ENCODE measurements at places on chromosomes 11 and 22.

- DNase-seq: no peak
These were observed 64.1 kb upstream of the BID start for GRCh38 chr22:17838180-17838865.

- DNase-seq: no peak
These were observed 61.6 kb downstream of the SIK2 start for GRCh38 chr11:111663820-111664219.

DNA sequence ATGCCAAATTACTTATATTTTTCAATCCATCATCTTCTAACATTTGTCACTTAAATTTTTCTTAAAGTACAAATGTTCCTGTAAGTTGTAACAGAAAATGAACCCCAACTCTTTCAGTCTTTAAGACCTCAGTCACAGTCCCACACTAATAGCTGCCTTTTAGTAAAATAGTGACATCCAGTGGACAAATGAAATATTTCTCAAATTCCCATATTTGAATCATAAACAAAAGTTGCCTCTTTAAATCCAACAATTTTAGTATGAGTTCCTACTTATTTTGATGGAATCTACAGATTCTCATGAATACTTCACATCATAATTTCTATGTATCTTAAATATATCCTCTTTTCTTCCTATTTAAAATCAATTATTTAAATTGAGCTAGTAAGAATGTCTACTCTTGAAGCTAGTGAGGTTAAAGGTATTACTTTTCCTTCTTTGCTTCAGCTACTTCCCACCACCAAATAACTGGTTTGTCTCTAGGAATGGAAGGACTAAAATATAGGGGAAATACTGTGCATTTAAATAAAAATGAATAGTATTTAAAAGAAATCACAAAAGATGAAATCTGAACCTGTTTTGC lies 9.2 kb downstream of the LIN7C start:
- DNase-seq: no peak

- DNase-seq: no peak
These were observed 31.8 kb upstream of the CELSR1 start for GRCh38 chr22:46569055-46569847.

DNA sequence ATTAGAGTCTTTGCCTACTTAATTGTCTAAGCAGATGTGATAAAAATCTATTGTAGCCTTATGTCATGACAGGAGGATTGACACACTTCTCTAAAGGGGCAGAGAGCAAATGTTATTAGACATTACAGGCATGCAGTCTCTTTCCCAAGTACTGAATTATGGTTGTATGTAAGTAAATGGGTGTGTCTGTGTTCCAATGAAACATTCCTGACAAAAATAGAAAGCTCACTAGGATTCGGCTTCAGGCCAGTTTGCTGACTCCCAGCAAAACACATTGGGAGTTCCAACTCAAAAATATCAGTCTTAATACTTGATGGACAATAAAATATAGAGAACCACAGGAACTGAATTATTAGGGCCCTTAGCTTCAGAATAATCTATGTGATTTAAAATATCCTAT lies 1480.4 kb downstream of the FAM181B start:
- no peak for DNase-seq

DNA sequence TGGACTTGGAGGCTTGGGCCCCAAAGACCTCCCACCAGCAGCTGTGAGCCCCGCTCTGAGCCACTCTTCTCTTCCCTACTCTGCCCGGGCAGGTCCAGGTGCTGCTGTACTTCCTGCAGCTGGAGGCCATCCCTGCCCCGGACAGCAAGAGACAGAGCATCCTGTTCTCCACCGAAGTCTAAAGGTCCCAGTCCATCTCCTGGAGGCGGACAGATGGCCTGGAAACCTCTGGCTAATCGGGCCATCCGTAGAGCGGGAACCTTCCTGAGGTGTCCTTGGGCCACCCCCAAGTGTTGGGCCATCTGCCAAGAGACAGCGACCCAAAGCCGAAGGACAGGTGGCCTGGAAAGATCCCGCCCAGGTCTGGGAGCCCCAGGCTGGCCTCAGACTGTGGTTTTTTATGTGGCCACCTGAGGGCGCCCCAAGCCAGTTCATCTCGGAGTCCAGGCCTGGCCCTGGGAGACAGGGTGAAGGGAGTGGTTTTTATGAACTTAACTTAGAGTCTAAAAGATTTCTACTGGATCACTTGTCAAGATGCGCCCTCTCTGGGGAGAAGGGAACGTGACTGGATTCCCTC lies 135.1 kb downstream of the BCR start:
- DNase-seq: peak; percentile 63

- no peak for DNase-seq
These were observed 594.1 kb downstream of the BRD1 start for GRCh38 chr22:49233507-49234100.

DNA sequence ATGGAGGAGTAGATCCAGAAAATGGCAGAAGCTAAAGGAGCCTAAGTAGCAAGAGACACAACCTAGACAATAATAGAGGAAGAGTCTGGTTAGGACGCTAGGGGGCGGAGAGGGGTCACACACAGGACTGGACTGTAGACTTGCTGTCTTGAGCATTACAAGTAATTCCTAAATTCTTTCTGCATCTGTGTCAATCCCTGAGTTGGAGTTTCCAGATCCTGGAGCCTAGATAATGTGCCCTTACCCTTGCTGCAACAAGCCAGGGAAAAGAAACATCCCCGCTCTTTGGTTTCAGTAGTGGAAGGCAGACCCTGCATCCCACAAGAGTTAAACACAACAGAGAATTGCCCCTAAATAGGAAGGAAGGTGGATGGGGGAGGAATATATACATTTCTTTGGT lies 14.9 kb upstream of the CCDC73 start:
- peak; percentile 58 for DNase-seq

GRCh38 chr22:44192098-44192815 lies 11.5 kb downstream of the PARVG start:
- DNase-seq: peak; percentile 41

DNA sequence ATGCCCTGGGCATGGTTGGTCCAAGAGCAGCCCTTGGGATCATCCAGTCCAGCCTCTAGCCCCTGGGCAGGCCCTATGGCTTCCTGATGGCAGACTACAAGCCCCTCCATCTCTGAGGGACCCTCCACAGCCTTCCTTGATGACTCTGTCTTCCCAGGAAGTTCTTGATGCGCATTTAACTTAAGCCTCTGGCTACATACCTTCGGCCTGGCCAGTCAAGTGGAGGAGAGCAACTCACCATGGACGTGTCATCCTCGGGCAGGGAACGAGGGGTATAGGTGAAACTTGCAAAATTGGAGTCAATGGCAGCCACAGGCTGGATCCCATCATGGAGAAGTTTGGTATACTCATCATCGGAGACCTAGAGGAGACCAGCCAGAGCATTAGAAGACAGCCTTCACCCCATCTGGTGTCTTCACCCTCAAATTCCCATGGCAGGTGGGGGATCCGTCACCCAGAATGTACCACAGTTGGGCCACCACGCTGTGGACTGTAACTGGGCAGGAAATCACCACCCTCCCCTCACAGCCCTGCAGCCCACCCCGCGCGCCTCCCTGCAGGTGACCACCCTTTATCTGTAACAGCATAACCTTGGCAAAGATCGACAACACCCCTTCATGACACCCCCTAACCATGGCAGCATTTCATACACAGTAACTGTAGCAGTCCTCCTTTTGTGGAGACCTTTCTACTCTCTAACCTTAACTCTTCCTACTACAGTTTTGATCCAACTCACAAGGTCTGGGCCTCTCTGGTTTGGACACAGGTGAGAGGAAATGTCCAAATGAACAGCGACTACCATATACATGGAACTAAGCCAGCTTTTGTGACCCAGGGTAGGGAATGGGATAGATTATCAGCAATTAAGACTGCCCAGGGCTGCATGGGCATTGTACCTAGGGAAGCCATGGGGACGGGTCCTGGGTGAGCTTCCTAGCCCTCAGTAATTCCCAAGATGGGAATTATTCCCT lies 91.7 kb downstream of the PDE2A start:
- DNase-seq: no peak

DNA sequence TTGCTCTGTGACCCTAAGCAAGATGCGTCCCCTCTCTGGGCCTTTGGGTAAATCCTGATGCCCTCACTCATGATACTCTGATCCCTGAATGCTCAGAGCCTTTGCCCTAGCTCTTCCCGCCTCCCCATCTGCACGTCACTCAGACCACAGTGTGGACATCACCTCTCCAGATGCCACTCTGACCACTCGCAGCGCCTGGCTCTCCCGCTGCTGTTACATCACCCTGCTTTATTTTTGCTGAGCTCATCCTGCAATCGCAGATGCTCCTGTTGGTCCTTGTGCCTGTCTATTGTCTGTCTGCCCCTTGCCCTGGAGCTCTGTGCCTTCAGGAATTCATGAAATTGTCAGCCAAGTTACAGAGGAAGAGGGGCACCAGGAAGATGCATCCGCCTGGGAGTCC lies 5.5 kb downstream of the OSM start:
- no peak for DNase-seq

DNA sequence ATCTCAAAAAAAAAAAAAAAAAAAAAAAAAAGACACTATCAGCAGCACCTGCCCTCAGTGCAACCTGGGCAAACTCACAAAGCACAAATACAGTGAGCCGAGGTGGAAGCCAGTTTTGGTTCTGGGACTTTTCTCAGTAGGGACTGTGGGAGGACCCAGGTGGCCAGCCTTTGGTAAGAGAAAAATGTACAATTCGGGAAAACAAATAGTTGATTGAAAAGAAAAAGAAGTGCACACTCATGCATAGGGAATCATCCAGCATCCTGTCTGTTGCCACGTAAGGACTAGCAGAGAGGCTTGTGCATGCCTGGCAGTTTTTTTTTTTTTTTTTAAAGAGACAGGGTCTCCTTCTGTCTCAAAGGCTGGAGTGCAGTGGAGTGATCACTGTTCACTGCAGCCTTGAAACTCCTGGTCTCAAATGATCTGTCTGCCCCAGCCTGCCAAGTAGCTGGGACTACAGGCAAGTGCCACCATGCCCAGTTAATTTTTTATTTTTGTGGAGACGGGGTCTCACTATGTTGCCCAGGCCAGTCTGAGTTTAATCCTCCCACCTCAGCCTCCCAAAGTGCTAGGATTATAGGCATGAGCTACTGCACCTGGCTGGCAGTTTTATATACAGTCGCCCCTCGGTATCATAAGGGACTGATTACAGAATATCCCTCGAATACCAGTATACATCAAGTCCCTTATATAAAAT lies 36.7 kb downstream of the TPST2 start:
- no peak for DNase-seq

DNA sequence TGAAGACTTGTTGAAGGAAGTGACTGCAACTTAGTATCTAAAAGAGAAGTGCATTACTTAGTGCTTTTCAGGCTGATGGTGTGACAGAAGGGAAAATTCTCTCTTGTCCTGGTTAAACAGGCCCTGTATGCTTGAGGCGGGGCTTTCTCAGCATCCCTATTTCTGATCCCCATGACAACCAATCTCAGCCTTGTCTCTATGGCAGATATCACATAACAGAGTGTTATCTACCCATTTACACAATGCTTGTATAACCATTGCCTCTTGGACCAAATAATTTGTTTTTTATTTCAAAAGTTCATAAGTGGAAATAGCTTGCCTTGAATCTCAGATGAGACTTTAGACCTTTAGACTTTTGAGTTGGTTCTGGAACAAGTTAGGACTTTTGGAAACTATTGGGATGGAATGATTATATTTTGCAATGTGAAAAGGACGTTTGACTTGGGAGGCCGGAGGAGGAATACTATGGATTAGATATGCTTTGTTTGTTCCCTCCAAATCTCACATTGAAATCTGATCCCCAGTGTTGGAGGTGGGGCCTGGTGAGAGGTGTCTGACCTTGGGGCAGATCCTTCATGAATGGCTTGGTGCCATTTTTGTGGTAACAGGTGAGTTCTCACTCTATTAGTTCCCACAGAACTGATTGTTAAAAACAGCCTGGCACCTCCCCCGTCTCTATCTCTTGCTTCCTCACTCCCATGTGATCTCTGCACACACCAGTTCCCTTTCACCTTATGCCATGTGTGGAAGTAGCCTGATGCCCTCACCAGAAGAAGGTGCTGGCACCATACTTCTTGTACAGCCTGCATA lies 3.1 kb upstream of the GLYAT start:
- DNase-seq: no peak

Measured in stimulated activated CD4-positive, alpha-beta T cell treated with anti-CD3 and anti-CD28 coated beads, Interleukin-2, amount 100 ng/mL, for 48 hours (primary cell).